Renal cortex interstitium (tissue), 15 donors: ENCODE measurements at places on chromosomes 1 and 21. TPM values are rescaled to one million over a fixed set of nuclear protein-coding genes. Genes with fewer than 3 reads are reported as not detected.

Gene PDC
- polyA plus RNA-seq: 0.11 TPM

Gene C1orf185
- polyA plus RNA-seq: not detected

Gene CBS
- 27.4 TPM for polyA plus RNA-seq

Gene ST6GALNAC5
- polyA plus RNA-seq: 3.2 TPM

Gene TNFRSF8
- polyA plus RNA-seq: 0.55 TPM

Gene PPIAL4G
- 0.11 TPM for polyA plus RNA-seq

Gene PALMD
- 2.6 TPM for polyA plus RNA-seq

Gene VN1R5
- polyA plus RNA-seq: not detected

Gene C1orf74
- 3.8 TPM for polyA plus RNA-seq

Gene EGLN1
- 43.7 TPM for polyA plus RNA-seq
